ENCODE measurements at places on chromosomes 16 and 17.

GRCh38 chr17:39197380-39198185 is at the start of gene CACNB1:
CACNB1 (minus strand) TSS chr17:39197669; CDS start chr17:39197495, 174 bp downstream.
- peak; percentile 34 for DNase-seq

- no peak for DNase-seq
These were observed 113.0 kb downstream of the LITAF start for GRCh38 chr16:11473728-11474127.

DNA sequence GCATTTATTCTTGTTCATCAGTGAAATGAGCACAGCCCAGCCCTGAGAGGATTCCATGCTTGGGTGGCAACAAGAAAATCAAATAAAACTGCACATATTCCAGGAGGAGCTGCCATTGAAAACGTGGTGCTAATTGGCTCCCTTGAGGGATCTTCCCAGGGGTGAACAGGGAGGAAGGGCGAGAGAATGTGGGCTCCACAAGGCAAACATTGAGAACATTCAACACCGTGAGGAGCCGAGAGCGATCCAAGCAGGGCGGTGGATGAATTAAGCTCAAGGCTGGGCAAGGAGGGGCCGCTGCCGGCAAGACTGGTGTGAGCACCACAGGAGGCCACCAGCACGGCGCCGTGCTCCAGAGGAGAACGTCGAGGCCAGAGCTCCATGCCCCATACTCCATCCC is 166.9 kb downstream of the C16orf95 start:
- no peak for DNase-seq

GRCh38 chr17:70158591-70158990 is 10.7 kb upstream of the KCNJ2 start:
- no peak for DNase-seq

- DNase-seq = no peak
These were observed 124.4 kb downstream of the CDYL2 start for GRCh38 chr16:80680046-80680445.

- DNase-seq = peak; percentile 32
These were observed 4.4 kb upstream of the MAP2K3 start for GRCh38 chr17:21280081-21280518.

GRCh38 chr17:42009170-42009569 is 8.1 kb downstream of the DNAJC7 start:
- no peak for DNase-seq

- DNase-seq = no peak
These were observed 3.8 kb downstream of the RPUSD1 start for GRCh38 chr16:784431-784830.

DNA sequence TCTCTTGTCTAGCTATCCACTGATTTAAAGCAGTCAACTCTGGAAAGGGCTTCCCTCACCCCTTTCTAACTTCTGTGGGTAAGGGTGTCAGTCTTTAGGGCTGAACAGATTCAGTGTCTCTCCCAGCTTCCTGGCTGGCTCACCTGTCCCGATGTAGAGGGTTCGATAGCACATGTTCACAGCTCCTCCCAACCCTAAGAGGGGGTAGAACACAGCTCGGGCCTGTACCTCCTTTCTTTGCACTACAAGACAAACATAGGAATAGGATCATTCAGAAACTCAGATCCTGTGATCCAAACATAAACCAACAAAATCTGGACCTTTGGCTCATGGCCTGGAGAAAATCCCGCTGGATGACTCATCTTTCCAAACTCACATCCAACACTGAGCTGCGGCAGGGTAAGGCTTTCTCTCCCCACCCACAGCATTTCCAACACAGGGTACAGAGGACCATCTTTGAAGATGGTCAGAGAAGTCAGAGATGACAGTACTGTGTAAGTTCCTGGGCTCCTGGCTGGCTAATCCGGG is 5.8 kb upstream of the DHRS13 start:
- no peak for DNase-seq

DNA sequence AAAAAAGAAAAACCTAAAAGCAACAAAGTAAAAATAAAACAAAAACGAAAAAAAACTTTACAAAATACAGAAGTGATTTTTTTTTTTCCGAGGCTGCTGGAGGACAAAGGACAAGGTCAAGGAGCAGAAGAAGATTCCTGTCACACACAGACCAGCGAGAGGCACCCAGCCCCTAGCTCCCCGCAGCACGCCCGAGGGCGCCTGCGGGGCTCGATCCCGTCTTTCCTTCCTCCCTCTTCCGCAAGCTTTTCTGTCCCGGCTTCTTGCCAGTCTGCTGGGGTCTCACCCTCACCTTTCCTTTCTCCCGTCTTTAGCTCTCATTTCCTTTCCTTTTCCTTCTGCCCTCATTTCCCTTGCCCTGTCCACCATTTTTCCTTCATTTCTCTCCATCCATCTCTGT is 66.1 kb upstream of the DNAH17 start:
- DNase-seq = no peak

- no peak for DNase-seq
These were observed 19.5 kb downstream of the USP7 start for GRCh38 chr16:8943966-8944759.

GRCh38 chr16:2007081-2007836 is 2.4 kb downstream of the ZNF598 start:
- no peak for DNase-seq

DNA sequence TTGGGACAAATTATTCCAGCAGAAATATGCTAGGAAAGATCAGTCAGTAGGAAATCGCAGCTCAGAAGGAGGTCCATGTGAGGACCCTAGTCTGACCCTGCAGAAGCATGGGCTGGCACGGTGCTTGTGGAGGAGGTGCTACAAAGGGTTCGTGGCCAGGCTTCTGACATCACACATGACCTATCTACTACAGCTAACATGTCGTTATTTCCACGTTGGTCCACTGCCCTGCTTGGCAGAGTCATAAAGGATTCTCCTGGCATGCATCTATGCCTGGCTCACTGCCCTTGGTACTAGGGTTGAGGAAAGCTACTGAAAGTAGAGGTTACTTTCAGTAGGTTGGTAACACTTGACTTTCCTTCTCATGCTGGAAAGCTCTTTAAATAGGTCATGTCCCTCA is 118.1 kb upstream of the SHISA6 start:
- DNase-seq = no peak

DNA sequence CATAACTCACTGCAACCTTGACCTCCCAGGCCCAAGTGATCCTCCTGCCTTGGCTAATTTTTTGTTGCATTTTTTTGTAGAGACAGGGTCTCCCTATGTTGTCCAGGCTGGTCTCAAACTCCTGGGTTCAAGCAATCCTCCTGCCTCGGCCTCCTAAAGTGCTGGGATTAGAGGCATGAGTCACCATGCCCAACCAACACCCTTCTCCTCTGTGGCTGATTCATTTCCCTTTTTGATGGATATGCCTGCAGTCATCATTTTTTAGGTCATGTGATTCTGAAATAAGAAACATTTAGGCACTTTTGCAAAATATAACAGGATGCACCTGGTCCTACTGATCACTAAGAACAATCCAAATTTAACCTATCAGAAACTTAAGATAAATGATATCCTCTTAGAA is 44.0 kb upstream of the YPEL2 start:
- DNase-seq = no peak

DNA sequence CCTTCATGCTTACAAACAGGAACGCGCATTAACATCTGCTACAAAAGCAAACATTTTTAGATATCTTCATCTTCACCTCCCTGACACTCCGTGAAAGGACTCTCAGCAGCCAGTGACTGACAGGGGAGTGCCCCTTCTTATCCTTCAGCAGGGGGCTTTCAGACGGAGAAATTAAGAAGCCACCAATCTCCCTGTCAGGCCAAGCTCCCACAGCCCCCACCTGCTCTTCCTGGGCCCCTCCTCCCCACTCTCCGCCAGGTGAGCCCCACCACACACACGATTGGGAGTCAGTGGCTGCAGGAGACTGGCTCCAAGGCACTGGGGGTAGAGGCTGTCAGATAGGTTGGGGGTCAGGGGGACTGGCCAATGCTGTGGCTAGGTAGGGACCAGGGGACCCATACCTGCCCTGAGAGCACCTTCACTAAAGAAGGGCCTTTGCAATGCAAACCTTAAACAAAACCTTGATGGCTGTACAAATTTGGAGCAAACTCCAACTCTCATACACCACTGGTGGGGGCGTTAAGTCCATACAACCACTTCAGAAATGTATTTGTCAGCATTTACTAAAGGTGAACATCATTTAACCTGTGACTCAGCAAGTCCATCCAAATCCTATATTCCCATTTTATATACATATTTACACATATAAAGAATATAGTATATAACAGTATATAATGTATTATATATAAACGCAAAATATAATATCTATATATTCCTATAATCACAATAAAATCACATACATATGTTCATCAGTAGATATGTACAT is 232.2 kb downstream of the ZNF423 start:
- DNase-seq = no peak

- DNase-seq = no peak
These were observed 81.6 kb upstream of the CDC42EP4 start for GRCh38 chr17:73393381-73393780.

DNA sequence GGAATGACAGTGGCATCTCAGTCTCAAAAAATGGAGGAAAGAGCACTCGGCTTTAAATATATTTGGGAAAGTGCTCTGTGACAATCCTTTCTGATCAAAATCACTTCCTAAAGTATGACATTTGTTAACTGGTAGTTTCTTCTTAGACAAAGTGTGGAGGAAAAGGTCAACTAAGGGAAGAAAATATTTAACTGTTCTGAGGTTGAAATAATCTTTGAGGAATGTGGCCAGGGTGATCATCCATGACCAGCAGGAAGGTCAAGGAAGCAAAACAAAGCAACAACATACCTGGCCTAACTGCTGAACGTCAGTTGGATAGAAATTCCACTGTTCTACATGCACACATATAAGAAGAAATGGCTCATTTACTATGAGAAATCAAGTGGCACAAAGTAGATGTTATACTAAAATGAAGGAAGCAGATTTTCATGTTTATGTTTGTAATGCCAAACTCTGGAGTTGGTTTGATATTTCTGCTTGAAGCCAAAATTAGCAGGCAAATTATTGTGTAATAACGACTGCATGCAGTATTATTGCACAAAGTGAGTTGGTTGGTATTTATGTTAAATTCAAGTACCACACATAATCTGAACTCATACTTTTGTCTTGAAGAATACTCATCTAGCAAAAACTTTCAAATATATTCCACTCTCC is 87.3 kb upstream of the CORO6 start:
- DNase-seq = no peak

- no peak for DNase-seq
These were observed 95.5 kb downstream of the GNAO1 start for GRCh38 chr16:56286809-56287208.

DNA sequence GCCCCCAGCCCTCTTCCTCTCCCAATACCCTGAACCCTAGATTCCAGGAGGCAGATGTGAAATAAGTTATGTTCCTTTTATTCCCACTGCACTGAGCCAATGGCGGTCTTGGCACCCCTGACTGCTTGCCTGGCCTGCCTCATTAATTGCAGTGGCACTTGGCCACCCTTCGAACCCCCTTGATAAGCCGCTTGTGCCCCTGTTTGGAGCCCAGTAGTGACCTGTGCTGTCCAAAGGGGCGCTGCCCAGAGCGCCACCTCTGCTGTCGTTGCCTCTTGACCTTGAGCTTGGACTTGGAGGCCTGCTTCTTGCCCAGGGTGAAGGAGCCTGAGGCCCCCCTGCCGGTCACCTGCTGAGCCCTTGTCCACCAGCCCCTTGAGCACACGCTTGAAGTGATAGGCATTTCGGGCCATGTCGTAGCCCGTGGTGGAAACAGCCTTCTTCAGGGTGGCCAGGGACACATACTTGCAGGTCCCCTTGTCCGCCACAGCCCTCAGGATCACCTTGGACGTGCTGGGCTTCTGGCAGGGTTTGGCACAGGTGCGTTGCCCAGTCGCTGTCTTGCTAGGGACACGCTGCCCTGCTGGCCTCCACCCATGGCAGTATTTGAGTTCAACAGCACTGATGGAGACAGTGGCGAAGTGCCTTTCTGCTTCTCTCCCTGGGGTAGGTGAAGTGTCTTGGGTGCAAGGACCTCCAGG is 5.7 kb downstream of the SGCA start:
- no peak for DNase-seq

DNA sequence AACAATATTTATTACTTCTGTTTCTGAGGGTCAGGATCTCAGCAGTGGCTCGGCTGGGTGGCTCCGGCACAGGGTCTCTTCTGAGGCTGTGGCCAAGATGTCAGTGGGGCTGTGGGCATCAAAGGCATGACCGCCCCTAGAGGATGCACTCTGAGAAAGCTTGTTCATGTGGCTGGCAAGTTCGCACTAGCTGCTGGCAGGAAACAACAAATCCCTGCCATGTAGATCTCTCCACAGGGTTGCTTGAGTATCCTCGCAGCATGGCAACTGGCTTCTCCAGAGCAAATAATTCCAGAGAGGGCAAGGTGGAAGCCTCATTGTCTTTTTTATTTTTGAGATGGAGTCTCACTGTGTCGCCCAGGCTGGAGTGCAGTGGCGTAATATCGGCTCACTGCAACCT is 12.5 kb downstream of the KCTD13 start:
- no peak for DNase-seq

GRCh38 chr17:57778306-57778705 is 33.2 kb upstream of the CCDC182 start:
- no peak for DNase-seq

DNA sequence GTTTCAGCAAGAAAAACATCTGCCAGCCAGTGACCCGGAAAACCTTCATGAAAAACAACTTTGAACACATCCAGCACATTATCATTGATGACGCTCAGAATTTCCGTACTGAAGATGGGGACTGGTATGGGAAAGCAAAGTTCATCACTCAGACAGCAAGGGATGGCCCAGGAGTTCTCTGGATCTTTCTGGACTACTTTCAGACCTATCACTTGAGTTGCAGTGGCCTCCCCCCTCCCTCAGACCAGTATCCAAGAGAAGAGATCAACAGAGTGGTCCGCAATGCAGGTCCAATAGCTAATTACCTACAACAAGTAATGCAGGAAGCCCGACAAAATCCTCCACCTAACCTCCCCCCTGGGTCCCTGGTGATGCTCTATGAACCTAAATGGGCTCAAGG is 22.2 kb downstream of the SLFN5 start:
- DNase-seq = no peak

DNA sequence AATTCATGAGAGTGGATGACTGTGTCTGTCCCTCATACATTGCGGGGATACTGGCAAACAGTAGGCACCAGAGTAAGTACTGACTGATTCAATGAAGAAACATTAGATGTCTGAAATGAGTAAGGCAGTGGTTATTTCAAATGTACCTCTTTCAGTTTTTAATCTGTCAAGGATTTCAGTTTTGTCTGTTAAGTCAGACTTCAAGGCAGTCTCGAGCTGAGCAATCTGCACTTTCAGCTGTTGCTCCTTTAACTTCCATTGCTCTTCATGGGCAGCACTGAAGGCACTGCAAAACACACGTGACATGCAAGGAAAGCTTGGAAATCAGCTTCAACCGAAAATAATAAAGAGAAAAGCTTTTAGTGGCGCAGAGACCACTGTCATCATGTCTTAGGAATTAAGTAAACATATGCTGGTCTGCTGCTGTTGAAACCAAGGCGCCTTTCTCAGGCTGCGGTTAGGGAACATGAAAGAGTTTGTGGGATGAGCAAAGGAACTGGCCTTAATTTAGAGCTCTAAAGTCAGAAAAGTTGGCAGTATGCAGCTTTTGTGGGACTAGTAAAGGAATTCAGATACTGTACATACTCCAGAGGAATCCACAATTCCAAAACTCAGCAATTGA is 38.8 kb downstream of the RPGRIP1L start:
- DNase-seq = no peak

All from NCI-H2029 (cell line).